ENCODE measurements at places on chromosomes 3 and 15.

- H3K4me3 ChIP-seq, result no peak overlapping the region
- peaks cover 7% of the 10 kb centered on the region for H3K4me1 ChIP-seq
- H3K36me3 ChIP-seq, result no peaks in the 10 kb centered on the region
- H3K27ac ChIP-seq, result no peak overlapping the region
- no peaks in the 10 kb centered on the region for H3K27me3 ChIP-seq
These were observed 4.6 kb downstream of the PLSCR2 start for GRCh38 chr3:146464783-146465182.

DNA sequence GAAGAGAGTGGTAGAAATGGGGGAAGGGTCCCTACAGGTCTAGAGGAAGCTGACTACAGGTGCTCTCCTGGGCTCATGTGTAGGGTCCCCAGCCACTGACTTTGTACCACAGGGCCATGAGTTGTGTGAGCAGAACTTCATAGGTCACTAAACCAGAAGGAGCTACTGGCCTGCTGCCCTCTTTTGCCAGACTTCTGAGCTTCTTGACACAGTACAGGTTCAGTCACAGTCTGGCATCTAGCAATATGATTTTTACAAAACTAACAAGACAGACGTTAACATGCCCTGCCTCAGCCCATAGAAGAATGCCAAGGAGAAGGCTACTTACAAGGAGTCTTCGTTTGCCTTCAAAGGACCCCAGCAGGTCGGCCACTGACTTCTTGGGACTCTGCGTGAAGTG is 3.2 kb downstream of the CCDC80 start:
- H3K27ac ChIP-seq, result no peak overlapping the region
- no peaks in the 10 kb centered on the region for H3K27me3 ChIP-seq
- H3K4me1 ChIP-seq, result peaks cover 35% of the 10 kb centered on the region
- no peak for DNase-seq

- DNase-seq, result no peak
- no peaks in the 10 kb centered on the region for H3K27me3 ChIP-seq
- H3K4me3 ChIP-seq, result no peak overlapping the region
- H3K27ac ChIP-seq, result peak overlapping the region; percentile 54
- no peaks in the 10 kb centered on the region for H3K36me3 ChIP-seq
- H3K4me1 ChIP-seq, result peaks cover 51% of the 10 kb centered on the region
These were observed 239.7 kb downstream of the UBE2E2 start for GRCh38 chr3:23442598-23443383.

DNA sequence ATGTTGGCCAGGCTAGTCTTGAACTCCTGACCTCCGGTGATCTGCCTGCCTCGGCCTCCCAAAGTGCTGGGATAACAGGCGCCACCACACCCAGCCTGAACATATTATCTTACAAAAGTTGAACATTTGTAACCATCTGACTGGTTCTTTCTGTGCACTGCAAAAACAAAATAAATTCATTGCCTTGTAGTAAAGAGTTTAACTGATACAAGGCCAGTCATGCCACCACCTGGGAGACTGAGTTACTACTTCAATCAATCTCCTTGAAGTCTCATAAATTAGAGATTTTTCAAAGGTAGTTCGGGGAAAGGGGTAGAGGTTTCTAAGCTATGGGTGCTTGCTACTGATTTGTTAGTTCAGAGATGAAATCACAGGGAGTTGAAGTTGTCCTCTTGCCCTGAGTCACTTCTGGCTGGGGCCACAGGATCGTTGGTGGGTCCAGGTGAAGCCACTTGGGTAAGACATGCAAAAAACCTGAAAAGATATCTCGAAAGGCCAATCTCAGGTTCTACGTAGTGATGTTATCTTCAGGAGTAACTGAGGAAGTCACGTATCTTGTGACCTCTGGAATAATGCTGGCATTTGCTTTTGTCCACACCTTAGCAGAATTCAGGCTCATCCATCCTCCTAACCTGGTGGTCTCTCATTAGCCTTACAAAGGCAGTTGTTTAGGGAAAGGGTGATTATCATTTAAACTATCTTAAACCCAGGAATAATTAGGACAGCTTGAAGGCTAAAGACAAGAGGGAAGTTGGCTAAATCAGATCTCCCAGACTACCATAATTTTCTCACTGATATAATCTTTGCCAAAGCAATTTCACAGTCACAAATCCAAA is 33.7 kb downstream of the ZBTB11 start:
- H3K4me1 ChIP-seq, result peaks cover 29% of the 10 kb centered on the region
- DNase-seq, result no peak
- H3K27me3 ChIP-seq, result no peaks in the 10 kb centered on the region
- peak overlapping the region; percentile 53 for H3K27ac ChIP-seq

DNA sequence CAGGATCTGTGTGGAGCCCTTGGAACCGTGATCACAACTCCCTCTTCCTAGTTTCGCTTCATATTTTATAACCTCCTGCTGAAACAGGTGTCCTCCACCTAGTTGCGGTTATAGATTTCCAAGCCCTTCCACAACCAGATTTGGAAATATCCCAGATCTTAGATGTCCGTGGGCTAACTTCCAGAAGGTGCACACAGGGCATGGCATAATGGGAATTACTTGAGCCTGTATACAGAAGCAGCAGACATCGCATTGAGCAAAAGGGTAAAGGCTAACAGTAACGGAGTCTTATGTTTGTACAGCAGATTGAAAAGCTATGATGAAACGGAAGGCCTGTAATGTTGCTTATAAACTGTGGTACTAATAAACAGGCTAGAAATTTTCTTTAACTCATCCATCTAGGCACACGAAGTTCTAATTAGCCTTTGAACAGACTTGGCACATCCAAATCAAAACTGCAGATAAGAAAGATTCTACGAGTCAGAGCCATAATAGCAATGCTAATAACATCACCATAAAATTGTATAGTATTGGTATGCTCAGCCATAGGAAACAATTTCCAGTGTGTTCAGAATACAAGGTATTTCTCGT is 1.2 kb upstream of the USF3 start:
- no peak for DNase-seq
- H3K27ac ChIP-seq, result no peak overlapping the region
- H3K4me1 ChIP-seq, result peaks cover 13% of the 10 kb centered on the region
- no peaks in the 10 kb centered on the region for H3K36me3 ChIP-seq
- H3K4me3 ChIP-seq, result no peak overlapping the region
- H3K27me3 ChIP-seq, result no peaks in the 10 kb centered on the region

DNA sequence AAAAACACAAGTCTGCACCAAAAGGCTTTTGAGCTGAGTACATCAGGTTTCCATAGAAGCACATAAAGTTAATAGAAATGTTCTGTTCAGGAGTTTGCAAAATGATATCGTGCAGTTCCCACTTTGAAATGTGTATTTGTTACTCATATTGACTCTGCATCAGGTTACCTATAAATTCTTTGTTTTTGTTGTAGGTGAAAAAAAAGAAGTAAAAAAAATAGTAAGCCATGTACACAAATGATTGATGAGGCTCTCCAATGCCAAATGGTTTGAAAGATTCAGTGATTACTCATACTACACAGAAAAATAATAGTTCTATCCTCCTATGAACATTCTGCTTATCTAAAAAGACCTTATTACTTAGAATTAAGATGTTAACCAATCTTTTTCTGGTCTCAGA is 287.3 kb upstream of the MME start:
- H3K4me3 ChIP-seq, result no peak overlapping the region
- H3K27me3 ChIP-seq, result no peaks in the 10 kb centered on the region
- 0 out of 2 replicates have a peak, but pooled peaks cover 4% of the 10 kb centered on the region for H3K4me1 ChIP-seq
- no peaks in the 10 kb centered on the region for H3K36me3 ChIP-seq
